Activated naive CD8-positive, alpha-beta T cell treated with anti-CD3 and anti-CD28 coated beads for 36 hours (primary cell): ENCODE measurements at places on chromosomes 11 and 22. TPM values are rescaled to one million over a fixed set of nuclear protein-coding genes. Genes with fewer than 3 reads are reported as not detected.

- no peaks in the 10 kb centered on the region for H3K36me3 ChIP-seq
- H3K4me3 ChIP-seq = no peak overlapping the region
- no peaks in the 10 kb centered on the region for H3K27me3 ChIP-seq
- H3K27ac ChIP-seq = no peak overlapping the region
- no peak for DNase-seq
These were observed 44.4 kb upstream of the WNT11 start for GRCh38 chr11:76250520-76251225.

DNA sequence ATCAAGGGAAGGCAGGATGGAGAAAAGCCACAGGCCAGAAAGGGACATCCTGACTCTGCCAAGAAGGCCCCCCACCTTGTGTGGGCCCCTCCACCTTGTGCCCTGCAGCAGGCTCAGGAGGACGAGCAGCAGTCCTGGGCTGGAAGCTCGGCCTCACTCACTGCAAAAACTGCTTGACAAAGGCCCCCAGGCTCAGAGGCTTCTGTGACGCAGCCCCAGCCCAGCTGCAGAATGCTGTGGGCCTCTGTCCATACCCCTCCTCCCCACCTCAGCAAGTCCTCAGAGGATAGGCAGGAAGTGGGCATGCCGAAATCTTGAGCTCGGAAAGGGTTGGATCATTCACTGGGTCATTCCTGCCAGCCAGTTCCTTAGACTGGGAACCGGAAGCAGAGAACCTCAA lies 61.9 kb downstream of the NRXN2 start:
- H3K27ac ChIP-seq = no peak overlapping the region
- no peak overlapping the region for H3K4me3 ChIP-seq
- H3K4me1 ChIP-seq = no peaks in the 10 kb centered on the region
- no peaks in the 10 kb centered on the region for H3K27me3 ChIP-seq
- DNase-seq = no peak

TRIM51 gene
- total RNA-seq = not detected

GLYATL2 gene
- not detected for total RNA-seq

GRCh38 chr22:29148036-29148435 lies 57.7 kb upstream of the EMID1 start:
- no peak overlapping the region for H3K4me3 ChIP-seq
- DNase-seq = no peak
- no peaks in the 10 kb centered on the region for H3K36me3 ChIP-seq
- no peaks in the 10 kb centered on the region for H3K4me1 ChIP-seq
- H3K27ac ChIP-seq = no peak overlapping the region

- H3K27me3 ChIP-seq = no peaks in the 10 kb centered on the region
- H3K4me3 ChIP-seq = no peak overlapping the region
- no peaks in the 10 kb centered on the region for H3K36me3 ChIP-seq
- H3K4me1 ChIP-seq = no peaks in the 10 kb centered on the region
These were observed 49.5 kb downstream of the LGR4 start for GRCh38 chr11:27423125-27423524.

DNA sequence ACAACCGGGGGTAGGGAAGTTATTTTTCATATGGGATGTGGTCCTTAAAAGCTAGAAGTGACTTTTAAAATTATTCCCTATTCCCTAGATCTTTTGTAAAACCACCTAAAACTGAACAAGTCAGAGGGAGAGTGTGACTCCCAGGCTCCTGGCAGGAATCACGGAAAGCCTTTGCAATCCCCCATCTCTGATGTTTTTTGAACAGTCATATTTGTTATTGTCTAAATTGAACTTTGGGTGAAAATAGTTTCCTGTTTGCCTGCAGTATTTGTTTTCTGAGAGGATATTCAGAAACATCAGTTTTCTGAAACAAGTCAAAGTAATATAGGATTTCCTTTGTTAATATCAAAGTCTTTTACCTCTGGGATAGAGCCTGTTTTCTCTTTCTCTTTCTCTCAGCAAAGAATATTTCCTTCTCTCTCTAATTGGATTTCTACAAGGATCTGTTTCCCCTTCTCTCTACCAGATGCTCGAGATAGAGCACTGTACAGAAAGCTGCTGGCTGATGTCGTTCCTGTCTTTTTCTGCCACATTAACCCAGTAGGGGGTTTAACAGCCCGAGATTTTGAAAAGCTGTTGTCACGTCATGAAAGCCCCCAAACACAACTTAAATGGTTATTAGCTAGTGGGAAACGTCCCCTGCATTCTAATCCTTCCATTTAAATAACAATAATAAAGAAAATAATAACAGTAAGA lies 132.2 kb upstream of the PITPNB start:
- H3K4me3 ChIP-seq = no peak overlapping the region
- H3K27me3 ChIP-seq = no peaks in the 10 kb centered on the region
- H3K27ac ChIP-seq = no peak overlapping the region
- H3K36me3 ChIP-seq = no peaks in the 10 kb centered on the region
- H3K4me1 ChIP-seq = no peaks in the 10 kb centered on the region

DNA sequence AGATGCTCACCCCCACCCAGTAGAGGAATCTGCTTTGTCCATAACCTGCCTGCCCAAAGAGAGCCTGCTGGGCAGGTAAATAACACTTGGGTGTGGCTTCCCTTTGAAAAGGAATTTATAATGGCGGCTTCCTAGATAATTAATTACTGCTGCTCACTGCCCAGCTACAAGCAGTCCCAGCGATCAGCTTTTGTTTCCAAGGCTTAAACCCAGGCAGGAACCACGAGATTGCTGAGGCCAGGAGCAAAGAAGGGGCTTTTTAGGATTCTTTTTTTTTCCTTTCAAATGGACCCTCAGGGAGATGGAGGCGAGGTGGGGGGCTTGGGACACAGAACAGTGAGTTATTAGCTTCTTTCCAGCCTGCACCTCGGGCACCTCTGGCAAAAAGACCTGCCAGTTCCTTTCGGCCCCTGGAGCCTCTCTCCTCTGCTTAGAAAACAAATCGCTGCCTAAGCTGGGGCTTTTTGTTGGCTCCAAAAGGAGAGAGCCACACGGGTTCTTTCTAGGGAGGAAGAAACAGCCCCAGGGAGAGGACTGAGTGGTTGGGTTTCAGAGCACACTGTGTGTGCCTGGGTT lies 107.2 kb downstream of the TSPAN18 start:
- no peaks in the 10 kb centered on the region for H3K4me1 ChIP-seq
- DNase-seq = no peak
- no peaks in the 10 kb centered on the region for H3K36me3 ChIP-seq
- no peak overlapping the region for H3K27ac ChIP-seq
- peaks cover 3% of the 10 kb centered on the region for H3K27me3 ChIP-seq

OR52I1 gene
- total RNA-seq = not detected

- no peak overlapping the region for H3K27ac ChIP-seq
- no peak for DNase-seq
- H3K27me3 ChIP-seq = no peaks in the 10 kb centered on the region
- no peaks in the 10 kb centered on the region for H3K4me1 ChIP-seq
- H3K36me3 ChIP-seq = no peaks in the 10 kb centered on the region
These were observed 83.2 kb downstream of the TRIM29 start for GRCh38 chr11:120054753-120055045.

TTC36 gene
- 0.62 TPM for total RNA-seq

ZP1 gene
- total RNA-seq = not detected

DNA sequence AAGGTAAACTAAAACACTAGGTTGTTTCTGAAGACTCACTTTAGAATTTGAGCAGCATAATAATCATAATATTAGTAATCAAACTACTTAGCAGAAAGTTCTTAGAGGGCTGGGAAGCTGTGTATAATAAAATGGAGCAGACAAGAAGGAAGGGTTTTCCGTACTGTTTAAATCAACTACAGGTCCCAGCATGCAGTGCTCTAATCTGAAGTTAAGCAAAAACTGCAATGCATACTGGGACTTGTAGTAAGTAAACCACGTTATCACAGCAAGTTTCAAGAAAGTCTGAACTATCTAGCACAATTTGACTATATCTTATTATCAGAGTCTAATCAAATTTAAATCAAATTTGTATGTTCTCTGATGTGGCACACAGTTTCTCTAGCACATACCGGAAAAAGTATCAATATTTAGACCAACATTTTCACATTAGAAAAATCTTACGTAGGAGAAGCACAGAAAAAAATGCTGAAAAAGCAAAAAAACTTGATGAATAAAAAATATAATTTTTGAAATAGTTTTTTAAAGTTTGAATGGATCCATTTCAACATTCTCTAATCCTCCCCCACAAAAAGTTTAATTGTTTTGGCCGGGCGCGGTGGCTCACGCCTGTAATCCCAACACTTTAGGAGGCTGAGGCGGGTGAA lies 8.2 kb downstream of the PHF21A start:
- no peak overlapping the region for H3K27ac ChIP-seq
- H3K4me1 ChIP-seq = peaks cover 40% of the 10 kb centered on the region
- no peaks in the 10 kb centered on the region for H3K27me3 ChIP-seq

- no peaks in the 10 kb centered on the region for H3K27me3 ChIP-seq
- no peak for DNase-seq
- H3K27ac ChIP-seq = no peak overlapping the region
- peaks cover 35% of the 10 kb centered on the region for H3K36me3 ChIP-seq
- H3K4me1 ChIP-seq = peaks cover 30% of the 10 kb centered on the region
- H3K4me3 ChIP-seq = no peak overlapping the region
These were observed 17.1 kb downstream of the FAR1 start for GRCh38 chr11:13685461-13686108.

DNA sequence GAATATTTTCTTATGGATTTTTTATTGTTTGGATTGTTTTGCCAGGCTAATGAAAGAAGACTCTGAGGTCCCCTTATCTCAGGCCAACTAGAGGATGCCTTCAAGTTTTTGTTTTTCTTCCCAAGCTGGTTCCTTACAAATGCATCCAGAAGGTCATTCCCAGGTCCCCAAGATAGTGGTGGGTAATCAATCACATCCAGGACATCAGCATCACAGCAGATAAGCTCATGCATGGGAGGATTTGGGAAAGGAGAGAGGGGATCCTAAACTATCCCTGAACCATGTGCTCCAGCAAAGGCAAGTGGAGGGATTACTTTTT lies 20.7 kb downstream of the FZD4 start:
- no peak for DNase-seq
- H3K4me1 ChIP-seq = peaks cover 4% of the 10 kb centered on the region
- H3K27me3 ChIP-seq = peaks cover 4% of the 10 kb centered on the region
- no peak overlapping the region for H3K27ac ChIP-seq
- H3K36me3 ChIP-seq = no peaks in the 10 kb centered on the region

- peaks cover 64% of the 10 kb centered on the region for H3K4me1 ChIP-seq
- no peaks in the 10 kb centered on the region for H3K27me3 ChIP-seq
- H3K27ac ChIP-seq = no peak overlapping the region
- peaks cover 22% of the 10 kb centered on the region for H3K36me3 ChIP-seq
These were observed 175.7 kb downstream of the MAML2 start for GRCh38 chr11:96167203-96167758.

GRCh38 chr11:11403763-11404725 lies 51.0 kb upstream of the CSNK2A3 start:
- no peaks in the 10 kb centered on the region for H3K4me1 ChIP-seq

DNA sequence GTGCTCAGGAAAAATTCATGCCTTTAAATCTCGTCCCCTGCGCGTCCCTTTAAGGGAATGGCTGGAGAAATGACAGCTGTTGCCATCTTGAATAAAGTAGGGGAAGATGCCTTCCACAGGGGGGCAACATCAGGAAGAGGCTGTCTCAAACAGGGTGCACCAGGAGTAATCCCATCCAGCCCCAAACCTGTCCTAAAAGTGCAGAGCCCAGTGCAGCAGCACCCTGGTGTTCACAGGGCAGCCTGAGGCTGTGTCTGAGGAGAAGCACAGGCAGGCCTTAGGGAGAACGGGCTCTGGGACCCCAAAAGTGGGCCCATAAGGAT lies 10.8 kb upstream of the C11orf96 start:
- H3K4me1 ChIP-seq = peaks cover 9% of the 10 kb centered on the region
- no peak overlapping the region for H3K27ac ChIP-seq
- no peak for DNase-seq
- peaks cover 2% of the 10 kb centered on the region for H3K36me3 ChIP-seq
- no peak overlapping the region for H3K4me3 ChIP-seq

DNA sequence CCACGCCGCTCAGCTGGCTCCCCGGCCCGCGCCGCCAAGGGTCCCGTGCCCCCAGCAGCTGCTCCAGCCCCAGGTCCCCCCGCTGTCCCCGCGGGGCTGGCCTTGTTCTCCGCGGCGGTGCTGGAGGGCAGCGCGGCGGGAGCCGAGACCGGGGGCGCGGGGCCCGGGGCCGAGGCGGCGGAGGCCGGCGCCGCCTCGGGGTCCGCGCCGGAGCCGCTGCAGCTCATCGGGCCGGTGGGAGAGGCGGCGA lies 128 bp downstream of the TAF10 start:
- peak overlapping the region; percentile 95 for H3K4me3 ChIP-seq
- no peaks in the 10 kb centered on the region for H3K27me3 ChIP-seq
- DNase-seq = no peak
- H3K4me1 ChIP-seq = peaks cover 27% of the 10 kb centered on the region
- H3K36me3 ChIP-seq = peaks cover 42% of the 10 kb centered on the region
- H3K27ac ChIP-seq = peak overlapping the region; percentile 93

DNA sequence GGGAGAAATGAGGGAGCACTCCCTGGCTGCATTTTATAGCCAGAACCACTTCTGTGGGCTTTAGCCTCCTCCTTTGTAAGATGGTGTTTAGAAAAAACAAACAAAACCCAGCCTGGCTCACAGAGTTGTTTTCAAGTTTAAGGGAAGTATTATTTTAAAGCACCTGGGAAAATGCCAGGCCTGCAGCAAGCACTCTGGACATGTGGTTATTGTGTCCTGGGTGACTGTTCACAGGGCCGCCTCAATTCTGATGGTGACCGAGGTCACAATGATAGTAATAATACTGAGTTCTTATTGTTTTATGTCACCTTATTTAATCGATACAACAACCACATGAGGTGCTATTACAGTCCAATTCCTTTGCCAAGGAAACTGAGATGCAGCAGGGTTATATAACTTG lies 20.7 kb upstream of the SLC22A12 start:
- H3K27me3 ChIP-seq = no peaks in the 10 kb centered on the region
- no peak overlapping the region for H3K27ac ChIP-seq
- no peaks in the 10 kb centered on the region for H3K36me3 ChIP-seq
- no peak for DNase-seq
- H3K4me3 ChIP-seq = no peak overlapping the region
- H3K4me1 ChIP-seq = no peaks in the 10 kb centered on the region

- no peak overlapping the region for H3K4me3 ChIP-seq
- peaks cover 5% of the 10 kb centered on the region for H3K36me3 ChIP-seq
- no peak overlapping the region for H3K27ac ChIP-seq
- H3K27me3 ChIP-seq = no peaks in the 10 kb centered on the region
These were observed 24.0 kb downstream of the PLAAT3 start for GRCh38 chr11:63590024-63590788.

PRODH gene
- not detected for total RNA-seq

TEX54 gene
- not detected for total RNA-seq
